ENCODE measurements at places on chromosomes 7 and 10. TPM values are rescaled to one million over a fixed set of nuclear protein-coding genes. Genes with fewer than 3 reads are reported as not detected.

GRCh38 chr7:79608005-79608404 lies 154.5 kb upstream of the MAGI2 start:
- DNase-seq, result no peak

DNA sequence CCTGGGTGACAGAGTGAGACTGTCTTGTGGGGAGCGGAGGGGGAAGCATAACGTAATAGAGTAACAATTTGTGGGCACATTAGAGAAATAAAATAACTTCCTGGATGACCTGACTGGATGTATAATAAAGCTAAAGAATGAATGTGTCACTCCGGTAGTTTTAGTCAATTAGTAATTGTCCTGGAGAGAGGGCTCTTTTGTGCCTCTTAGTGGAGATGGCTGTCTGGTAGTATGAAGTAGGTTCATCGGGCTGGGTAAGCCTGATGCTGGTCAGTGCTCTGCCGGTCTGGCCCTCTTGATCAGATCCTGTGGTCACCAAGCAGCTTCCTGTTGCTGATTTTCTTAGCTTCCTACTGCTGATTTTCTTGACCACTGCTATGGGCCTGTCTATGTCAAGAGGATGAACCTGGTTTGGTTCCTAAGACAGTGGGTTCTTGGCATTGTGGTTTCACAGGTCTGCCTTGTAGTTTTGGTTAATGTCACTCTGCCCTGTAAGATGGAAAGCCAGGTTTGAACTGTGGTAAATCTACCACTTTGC lies 34.1 kb downstream of the ZRANB1 start:
- no peak for DNase-seq

DNA sequence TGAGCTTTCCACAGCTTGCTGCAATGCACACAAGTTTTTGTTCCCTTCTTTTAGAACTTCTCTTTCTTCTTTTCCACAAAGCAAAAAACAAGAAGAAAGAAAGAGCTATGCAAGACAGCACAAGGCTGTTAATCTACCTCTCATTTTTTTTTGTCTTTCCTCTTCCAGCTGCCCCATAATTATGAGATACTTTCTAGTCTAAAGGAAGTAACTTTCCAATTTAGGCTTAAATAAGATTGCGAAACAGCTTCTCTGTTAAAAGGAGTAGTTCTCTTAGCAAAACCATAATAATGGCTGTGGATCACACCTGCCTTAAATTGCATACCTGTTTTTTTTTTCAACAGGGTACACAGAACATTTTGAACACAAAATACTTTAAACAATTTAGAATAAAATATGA lies 56.0 kb downstream of the NDUFB2 start:
- DNase-seq, result no peak

The AKR1B15 gene
- total RNA-seq, result 4.5 TPM

DNA sequence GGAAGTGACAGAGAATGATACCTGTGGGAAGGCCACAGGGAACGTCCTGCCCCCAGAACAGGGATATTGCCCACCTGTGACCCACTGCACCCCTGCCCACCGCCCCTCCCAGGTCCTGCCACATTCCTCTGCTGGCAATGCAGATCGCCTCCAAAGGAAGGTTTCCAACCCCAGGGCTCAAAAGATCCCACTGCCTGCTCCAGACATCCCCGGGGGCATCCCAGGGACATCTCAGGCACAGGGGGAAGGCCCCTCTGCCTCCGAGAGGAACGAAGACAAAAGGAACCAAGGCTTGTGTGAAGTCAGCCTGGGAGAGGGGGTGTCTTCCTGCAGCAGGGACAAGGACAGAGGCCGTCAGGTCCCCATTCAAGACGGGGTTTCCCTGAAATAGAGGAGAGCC lies 28.5 kb downstream of the NUDT1 start:
- DNase-seq, result no peak

The TSPAN12 gene
- total RNA-seq, result 9.0 TPM

DNA sequence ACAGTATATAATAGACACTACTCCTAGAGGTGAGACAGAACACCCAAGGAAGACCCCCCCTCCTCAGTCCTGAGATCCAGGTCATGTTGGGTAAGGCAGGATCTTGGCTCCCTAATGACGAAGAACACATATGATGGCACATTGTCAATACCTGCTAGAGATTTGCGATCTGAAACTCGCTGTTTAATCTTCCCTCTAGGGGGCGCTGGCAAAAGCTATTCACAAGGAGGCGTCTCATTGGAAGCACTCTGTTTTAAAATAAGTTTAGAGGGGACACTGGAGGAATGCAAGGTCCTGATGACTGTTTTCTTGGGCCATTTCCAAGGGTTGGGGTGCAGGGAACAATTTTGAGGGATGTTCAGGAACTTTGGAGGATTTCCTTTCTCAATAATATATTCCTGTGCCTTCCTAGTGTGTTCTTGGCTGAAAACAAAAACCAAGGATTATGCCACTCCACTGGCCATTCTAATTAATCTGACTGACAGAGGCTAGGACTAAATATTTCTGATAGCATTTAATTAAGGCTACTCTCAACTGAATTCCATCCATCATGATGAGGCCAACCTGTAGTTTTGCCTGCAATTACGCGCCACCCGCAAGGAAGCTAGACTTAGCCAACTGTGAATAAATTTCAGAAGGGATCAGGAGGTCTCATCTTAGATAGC lies 1013.8 kb upstream of the MBL2 start:
- DNase-seq, result no peak

DNA sequence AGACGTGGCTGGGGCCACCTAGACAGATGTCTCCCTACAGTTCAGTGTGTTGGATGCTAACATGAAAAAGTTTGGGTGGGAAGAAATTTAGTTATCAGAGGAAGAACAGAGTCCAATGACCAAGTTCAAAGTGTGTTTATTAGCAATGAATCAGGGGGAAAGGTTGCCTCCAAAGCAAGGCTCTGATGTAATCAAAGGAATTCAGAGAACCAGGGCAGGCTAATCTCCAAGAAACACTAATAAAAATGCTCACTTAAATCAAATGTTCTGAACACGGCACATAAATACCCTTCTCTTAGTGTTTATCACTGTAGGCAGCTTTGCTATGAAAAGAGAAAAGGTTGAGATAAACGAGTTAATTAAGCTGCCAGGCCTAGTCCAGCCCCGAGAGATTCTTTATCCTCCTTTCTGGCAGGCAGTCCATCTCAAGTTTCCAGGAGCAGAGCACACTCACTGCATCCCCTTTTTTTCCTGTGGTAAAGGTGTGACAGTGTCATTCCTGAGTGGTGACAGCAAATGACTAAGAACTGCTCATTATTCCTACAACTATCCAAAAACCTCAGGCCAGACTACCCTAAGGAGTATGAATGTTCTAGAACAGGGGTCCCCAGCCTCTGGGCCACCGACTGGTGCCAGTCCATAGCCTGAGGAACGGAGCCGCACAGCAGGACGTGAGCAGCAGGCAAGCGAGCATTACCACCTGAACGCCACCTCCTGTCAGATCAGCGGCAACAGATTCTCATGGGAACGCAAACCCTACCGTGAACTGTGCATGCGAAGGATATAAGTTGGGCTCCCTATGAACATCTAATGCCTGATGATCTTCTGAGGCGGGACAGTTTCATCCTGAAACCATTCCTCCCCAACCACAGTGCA lies 66.9 kb upstream of the FHIP2A start:
- no peak for DNase-seq

DNA sequence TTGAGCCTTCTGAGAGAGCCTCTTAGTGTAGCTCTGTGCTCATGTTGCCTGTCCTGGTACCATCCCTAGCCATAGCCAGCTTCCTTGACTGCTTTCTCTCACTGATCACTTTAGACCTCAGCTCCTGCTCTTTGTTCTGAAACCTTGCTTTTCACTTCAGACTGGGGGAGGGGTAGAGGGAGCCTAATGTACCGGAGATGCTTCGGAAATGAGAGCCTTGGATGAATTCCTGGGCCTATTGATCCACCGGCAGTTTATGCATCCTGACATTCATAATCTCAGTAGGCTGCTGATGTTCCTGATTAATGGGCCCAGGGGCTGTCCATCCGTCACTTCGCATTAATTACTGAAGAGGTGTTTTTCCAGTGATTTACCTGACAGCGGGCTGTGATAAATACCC lies 38.8 kb downstream of the R3HCC1L start:
- no peak for DNase-seq

DNA sequence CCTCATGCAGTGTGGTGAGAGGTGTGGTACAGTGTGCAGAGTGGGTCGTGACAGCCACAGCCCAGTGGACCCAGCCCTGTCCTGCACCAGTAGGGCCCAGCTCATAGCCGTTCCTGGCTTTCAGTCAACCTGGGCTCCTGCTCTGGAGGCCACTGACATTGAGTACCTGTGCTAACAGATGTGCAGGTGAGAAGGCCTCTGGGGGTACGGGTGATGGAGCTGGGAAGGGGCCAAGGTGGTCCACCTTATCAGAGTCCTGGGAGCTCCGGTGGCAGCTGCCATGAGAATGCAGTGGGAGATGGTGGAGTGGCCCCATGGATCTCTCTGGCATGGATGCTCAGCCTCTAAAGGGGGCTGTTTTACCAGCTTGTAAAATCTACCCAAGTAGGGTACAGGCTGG lies 6.1 kb upstream of the TBRG4 start:
- no peak for DNase-seq

- no peak for DNase-seq
Observed at GRCh38 chr7:33754933-33755928, 150.1 kb upstream of the BMPER start.

- no peak for DNase-seq
Observed at GRCh38 chr7:23242321-23242720, 4.3 kb upstream of the GPNMB start.

DNA sequence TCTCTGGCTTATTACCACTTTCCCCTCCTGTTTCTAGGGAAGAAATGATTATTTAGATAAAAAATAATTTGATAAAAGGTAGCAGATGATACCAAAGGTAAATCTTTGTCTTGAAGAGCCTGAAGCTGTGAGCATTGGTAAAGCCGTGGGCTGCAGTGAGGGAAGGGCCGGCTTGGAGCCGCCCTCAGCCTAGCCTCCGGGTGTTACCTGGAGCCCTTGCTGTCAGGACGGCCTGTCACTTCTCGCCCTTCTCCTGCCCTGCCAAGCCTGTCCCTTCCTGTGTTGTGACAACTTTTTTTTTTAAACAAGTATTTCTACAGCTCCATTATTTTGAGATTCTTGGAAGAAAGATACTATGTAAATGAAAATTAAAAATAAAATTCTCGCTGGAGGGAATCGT lies 7.0 kb downstream of the CUX1 start:
- no peak for DNase-seq

DNA sequence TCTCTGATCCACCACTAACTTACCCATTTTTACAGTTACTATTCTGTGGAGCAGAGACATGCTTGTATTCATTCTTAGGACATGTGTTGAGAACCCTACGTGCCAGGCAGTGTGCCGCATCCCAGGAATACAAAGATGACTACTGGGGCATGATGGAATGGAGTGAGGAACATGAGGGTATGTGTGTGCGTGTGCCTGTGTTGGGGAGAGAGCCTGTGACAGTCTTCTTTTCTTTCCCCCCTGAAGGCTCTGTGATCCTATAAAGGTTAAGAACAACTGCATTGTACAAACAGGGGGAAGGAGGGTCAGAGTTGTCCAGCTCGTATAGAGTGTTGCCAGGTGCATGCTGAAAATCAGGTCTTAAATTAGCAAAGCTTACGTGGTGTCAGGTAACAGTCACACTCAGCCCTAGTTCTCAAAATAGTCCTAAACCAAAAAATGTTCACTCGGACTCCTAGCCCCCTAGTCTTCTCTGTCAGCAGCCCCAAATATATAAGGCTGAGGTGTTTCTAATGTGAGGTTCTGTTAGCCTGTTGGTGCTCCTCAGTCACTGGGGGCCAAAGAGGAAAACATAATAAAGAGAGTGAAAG lies 161.9 kb downstream of the CELF2 start:
- DNase-seq, result no peak

DNA sequence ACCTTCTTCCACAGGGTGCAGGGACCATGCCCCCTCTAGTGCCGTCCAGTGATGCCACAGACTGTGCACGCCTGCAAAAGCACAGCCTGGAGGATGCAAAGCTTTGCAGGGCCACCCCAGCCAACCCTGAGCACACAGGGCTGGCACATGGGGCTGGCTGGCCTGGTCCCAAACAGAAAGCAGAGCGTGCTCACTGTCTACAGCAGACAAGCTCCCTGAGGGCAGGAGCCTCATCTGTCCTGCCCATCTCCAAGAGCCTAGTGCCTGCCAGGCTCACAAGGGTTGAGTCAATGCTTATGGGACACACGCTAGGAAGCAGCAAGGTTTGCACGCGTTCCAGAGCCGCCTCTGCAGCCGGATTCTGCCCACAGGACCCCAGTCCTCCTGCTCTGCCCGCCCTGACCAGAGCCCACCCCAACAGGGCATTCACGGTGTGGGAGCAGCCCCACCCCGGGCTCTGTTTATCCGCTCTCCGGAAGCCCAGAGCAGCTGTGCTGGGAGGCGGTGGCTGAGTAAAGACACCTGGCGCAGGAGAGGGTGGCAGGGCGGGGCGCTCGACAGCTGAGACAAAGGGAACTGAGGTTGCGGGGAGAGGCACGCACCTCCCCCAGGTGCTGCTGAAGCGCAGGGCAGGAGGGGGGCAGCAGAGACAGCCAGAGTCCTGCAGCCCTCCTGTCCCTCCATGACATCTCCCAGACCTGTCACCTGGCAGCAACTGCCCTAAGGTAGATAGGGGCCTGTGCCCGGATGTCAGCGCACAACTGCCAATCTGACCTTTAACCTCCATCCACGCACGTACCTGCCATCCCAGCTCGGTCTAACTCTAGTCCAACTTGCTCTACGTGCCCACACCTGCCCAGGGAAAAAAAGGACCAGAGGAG lies 4.3 kb downstream of the KCNH2 start:
- no peak for DNase-seq

- DNase-seq, result no peak
Observed at GRCh38 chr7:102978284-102978683, 65.5 kb downstream of the LRRC17 start.

DNA sequence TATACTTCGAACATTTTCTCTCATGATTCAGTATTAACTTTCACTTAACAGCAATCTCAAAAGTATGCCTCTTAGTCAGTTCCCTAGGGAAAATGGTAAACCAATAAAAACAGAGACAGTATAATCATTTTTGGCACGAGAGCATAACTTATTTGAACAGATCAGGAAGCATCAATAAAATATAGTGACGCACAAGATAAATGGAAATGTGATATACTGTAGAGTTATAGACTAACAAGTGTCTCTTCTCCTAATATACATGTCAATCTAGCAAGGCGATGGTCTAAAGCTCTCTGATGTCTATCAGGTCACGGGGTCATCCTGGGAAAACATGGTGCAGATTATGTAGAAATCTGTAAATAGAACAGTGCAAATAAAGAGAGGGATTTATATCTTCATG lies 131.6 kb downstream of the HGF start:
- DNase-seq, result no peak

The ARHGEF35 gene
- total RNA-seq, result 16.5 TPM

The GNAI1 gene
- total RNA-seq, result 46.3 TPM

The AFAP1L2 gene
- total RNA-seq, result 15.5 TPM

The PDLIM1 gene
- total RNA-seq, result 142 TPM

GRCh38 chr7:141071260-141071854 lies 2.5 kb upstream of the TMEM178B start:
- no peak for DNase-seq

The OR2A7 gene
- total RNA-seq, result 12.6 TPM

All from esophagus squamous epithelium (tissue), 5 donors.